ENCODE measurements at places on chromosomes 4 and X. TPM values are rescaled to one million over a fixed set of nuclear protein-coding genes. Genes with fewer than 3 reads are reported as not detected.

GRCh38 chrX:25295466-25295865, 279.7 kb upstream of the ARX start:
- no peak overlapping the region for H3K27ac ChIP-seq
- H3K4me1 ChIP-seq, result no peaks in the 10 kb centered on the region
- DNase-seq, result no peak
- no peak overlapping the region for H3K4me3 ChIP-seq
- no peaks in the 10 kb centered on the region for H3K27me3 ChIP-seq
- no peaks in the 10 kb centered on the region for H3K36me3 ChIP-seq

The RBMXL3 gene
- not detected for total RNA-seq

GRCh38 chr4:153521478-153521877, 55.3 kb downstream of the TMEM131L start:
- peaks cover 5% of the 10 kb centered on the region for H3K4me1 ChIP-seq
- no peaks in the 10 kb centered on the region for H3K27me3 ChIP-seq
- no peak overlapping the region for H3K27ac ChIP-seq
- no peaks in the 10 kb centered on the region for H3K36me3 ChIP-seq

- H3K27ac ChIP-seq, result no peak overlapping the region
- H3K36me3 ChIP-seq, result no peaks in the 10 kb centered on the region
- H3K4me1 ChIP-seq, result no peaks in the 10 kb centered on the region
Measured at GRCh38 chr4:105714071-105714521, 5.5 kb downstream of the GSTCD start.

The AMER1 gene
- total RNA-seq, result 2.8 TPM

The CABS1 gene
- total RNA-seq, result not detected

The LRCH2 gene
- total RNA-seq, result not detected

The NRK gene
- 0.05 TPM for total RNA-seq

DNA sequence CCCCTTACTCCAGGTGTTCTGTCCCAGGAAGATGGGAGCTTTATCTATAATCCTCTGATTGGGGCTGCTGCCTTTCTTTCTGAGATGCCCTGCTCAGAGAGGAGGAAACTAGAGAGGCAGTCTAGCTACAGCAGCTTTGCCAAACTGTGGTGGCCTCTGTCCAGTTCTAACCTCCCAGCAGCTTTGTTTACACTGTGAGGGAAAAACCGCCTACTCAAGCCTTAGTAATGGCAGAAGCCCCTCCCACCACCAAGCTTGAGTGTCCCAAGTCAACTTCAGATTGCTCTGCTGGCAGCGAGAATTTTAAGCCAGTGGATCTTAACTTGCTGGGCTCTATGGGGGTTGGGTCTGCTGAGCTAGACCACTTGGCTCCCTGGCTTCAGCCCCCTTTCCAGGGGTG, 394.9 kb upstream of the PABPC5 start:
- H3K27ac ChIP-seq, result no peak overlapping the region
- H3K4me3 ChIP-seq, result no peak overlapping the region
- no peak for DNase-seq
- H3K36me3 ChIP-seq, result no peaks in the 10 kb centered on the region
- H3K27me3 ChIP-seq, result no peaks in the 10 kb centered on the region

Measured in HCT116 (cell line).